ENCODE measurements at places on chromosomes 6 and 20. TPM values are rescaled to one million over a fixed set of nuclear protein-coding genes. Genes with fewer than 3 reads are reported as not detected.
A peak's percentile ranks its signal among the peaks of the same experiment; 100 is the strongest.

Gene PCSK2
- not detected for total RNA-seq

Gene PKIB
- 0.32 TPM for total RNA-seq

Gene UST
- total RNA-seq = 0.15 TPM

Gene ELOVL2
- not detected for total RNA-seq

Gene DOK5
- total RNA-seq = not detected

Gene SLC35D3
- not detected for total RNA-seq

Gene SLC35F1
- not detected for total RNA-seq

Gene PSORS1C2
- total RNA-seq = not detected

GRCh38 chr6:77620278-77620882 is 32.5 kb upstream of the MEI4 start:
- H3K4me1 ChIP-seq = no peaks in the 10 kb centered on the region
- peak; percentile 62 for DNase-seq
- H3K27me3 ChIP-seq = no peaks in the 10 kb centered on the region
- H3K27ac ChIP-seq = no peak overlapping the region
- H3K36me3 ChIP-seq = no peaks in the 10 kb centered on the region
- no peak overlapping the region for H3K4me3 ChIP-seq

GRCh38 chr20:6665621-6666355 is 101.7 kb upstream of the BMP2 start:
- no peak for DNase-seq
- H3K4me3 ChIP-seq = no peak overlapping the region
- no peak overlapping the region for H3K27ac ChIP-seq
- no peaks in the 10 kb centered on the region for H3K36me3 ChIP-seq
- no peaks in the 10 kb centered on the region for H3K4me1 ChIP-seq

GRCh38 chr6:129667034-129667433 is 42.9 kb downstream of the ARHGAP18 start:
- H3K36me3 ChIP-seq = no peaks in the 10 kb centered on the region
- peaks cover 3% of the 10 kb centered on the region for H3K4me1 ChIP-seq
- 0 out of 2 replicates have a peak, but pooled peaks cover 3% of the 10 kb centered on the region for H3K27me3 ChIP-seq
- H3K4me3 ChIP-seq = no peak overlapping the region
- DNase-seq = no peak

- H3K27me3 ChIP-seq = no peaks in the 10 kb centered on the region
- no peaks in the 10 kb centered on the region for H3K4me1 ChIP-seq
- no peaks in the 10 kb centered on the region for H3K36me3 ChIP-seq
- no peak for DNase-seq
- H3K27ac ChIP-seq = no peak overlapping the region
- H3K4me3 ChIP-seq = no peak overlapping the region
These were observed 28.3 kb downstream of the DUSP22 start for GRCh38 chr6:320351-321157.

DNA sequence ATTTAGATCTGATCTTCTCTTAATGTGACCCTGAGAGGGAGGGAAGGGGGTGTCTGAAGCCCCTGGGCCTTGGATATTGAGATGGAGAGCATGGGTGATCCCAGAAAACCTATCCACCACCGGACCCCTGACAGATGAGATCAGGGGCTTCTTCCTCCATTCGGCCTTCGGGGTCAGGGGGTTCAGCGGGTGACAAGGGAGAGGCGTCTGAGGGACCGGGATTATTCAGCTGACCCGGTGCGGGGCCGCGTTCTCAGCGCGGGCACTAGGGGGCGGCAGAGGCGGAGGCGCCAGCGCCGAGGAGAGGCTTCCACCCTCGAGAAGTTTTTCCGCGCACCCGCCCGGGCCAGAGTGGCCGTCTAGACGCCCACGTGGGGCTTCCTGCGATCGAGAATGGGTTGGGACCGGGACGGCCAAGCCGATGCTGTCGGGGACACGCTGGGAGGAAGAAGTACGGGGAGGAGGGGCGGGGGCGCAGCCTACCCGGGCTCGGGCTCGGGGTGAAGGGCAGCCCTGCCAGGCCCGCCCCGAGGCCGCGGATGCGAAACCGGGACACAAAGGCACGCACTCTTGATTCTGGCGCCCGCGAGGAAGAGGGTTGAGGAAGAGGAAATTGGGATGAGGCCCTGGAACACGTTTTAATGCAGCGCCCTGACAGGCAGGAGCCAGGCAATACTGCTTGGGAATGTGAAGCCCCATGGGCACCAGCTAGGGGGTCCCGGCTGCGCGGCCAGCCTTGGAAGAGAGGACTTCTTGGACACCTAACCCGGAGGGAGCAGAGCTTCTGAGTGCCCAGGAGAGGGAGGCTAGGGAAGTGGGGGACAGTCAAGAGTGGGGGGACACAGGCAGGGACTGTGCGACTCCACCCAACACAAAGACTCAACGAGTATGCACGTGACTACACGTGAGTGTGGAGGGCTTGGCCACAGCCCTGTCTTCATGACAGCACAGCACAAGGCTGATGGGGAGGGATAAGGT is 30.6 kb downstream of the COL11A2 start:
- no peaks in the 10 kb centered on the region for H3K36me3 ChIP-seq
- no peaks in the 10 kb centered on the region for H3K27me3 ChIP-seq
- H3K27ac ChIP-seq = no peak overlapping the region
- DNase-seq = peak; percentile 90

GRCh38 chr20:4344670-4345069 is 329.3 kb upstream of the RNF24 start:
- H3K36me3 ChIP-seq = no peaks in the 10 kb centered on the region
- no peak overlapping the region for H3K4me3 ChIP-seq
- no peaks in the 10 kb centered on the region for H3K27me3 ChIP-seq
- no peak overlapping the region for H3K27ac ChIP-seq

GRCh38 chr6:148945301-148946021 is 198.6 kb downstream of the UST start:
- no peak overlapping the region for H3K4me3 ChIP-seq
- peaks cover 3% of the 10 kb centered on the region for H3K4me1 ChIP-seq
- H3K27ac ChIP-seq = no peak overlapping the region

DNA sequence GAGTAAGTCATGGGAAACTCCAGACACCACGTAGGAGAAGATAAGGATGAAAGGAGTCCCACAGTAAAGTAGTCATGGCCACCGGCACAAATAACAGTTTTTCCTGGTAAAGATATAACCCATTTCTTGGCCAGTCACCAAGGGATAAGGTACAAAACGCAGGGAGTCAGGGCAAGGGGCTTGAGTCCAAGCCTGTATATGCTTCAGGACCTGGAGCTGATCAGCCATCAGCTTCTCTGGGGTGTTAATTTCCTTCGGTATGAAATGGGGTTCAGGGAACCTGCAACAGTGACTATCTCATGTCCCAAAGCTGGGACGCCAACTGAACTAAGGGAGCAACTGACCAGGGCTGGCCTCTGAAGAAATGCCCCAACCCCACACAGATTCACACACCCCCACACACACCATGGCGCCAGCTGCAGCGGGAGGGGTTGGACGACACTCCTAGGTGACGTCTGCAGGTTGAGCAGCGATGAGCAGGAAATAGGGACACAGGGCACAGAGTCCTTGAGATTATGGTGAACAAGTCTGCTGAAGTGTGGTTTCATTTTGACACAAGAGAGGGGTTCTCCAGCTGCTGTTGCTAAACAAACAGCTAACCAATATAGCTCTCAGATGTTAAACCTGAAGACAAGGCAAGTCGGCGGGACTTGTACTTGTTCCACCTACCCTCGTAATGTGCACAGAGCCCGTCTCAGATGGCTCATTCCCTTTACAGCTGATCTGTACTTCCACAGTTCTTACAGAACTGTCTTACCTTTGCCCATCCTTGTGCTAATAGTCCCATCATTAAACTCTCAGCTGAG is 7.4 kb upstream of the ADTRP start:
- DNase-seq = no peak
- no peaks in the 10 kb centered on the region for H3K4me1 ChIP-seq
- no peaks in the 10 kb centered on the region for H3K27me3 ChIP-seq
- H3K27ac ChIP-seq = no peak overlapping the region
- H3K36me3 ChIP-seq = no peaks in the 10 kb centered on the region
- no peak overlapping the region for H3K4me3 ChIP-seq

DNA sequence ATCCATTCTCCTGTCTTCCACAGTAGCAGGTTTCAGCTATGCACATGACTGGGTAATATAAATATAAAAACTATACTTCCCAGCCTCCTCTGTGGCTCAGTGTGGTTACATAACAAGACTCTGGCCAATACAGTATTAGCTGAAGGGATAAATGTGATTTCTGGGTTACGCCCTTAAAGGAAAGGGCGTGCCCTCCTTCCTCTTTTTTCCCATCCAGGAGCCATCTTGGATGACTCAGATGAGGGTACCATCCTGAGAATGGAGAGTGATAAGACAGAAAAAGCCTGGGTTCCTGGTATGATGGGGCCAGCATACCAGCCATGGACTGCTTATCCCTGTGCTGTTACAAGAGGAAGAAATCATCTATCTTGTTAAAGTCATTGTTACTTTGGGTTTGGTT is 123.3 kb downstream of the NFATC2 start:
- no peak for DNase-seq
- H3K4me3 ChIP-seq = no peak overlapping the region
- H3K4me1 ChIP-seq = no peaks in the 10 kb centered on the region
- H3K36me3 ChIP-seq = peaks cover 57% of the 10 kb centered on the region
- no peaks in the 10 kb centered on the region for H3K27me3 ChIP-seq

DNA sequence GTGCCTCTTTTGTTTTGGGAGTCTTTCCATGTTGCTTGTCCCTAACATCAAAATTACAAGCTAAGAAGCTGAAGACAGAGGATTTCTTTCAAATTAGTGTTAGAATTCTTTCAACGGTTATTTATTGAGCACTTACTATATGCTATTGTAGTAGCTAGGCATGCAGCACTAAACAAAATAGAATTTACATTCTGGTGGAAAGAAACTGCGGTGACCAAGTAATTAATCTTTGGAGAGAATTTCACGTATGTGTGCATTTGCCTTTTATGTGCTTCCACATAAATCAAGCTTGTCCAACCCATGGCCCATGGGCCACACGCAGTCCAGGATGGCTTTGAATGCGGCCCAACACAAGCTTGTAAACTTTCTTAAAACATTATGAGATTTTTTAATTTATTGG is 33.0 kb upstream of the DUSP22 start:
- no peak overlapping the region for H3K4me3 ChIP-seq
- no peak for DNase-seq
- no peaks in the 10 kb centered on the region for H3K4me1 ChIP-seq

DNA sequence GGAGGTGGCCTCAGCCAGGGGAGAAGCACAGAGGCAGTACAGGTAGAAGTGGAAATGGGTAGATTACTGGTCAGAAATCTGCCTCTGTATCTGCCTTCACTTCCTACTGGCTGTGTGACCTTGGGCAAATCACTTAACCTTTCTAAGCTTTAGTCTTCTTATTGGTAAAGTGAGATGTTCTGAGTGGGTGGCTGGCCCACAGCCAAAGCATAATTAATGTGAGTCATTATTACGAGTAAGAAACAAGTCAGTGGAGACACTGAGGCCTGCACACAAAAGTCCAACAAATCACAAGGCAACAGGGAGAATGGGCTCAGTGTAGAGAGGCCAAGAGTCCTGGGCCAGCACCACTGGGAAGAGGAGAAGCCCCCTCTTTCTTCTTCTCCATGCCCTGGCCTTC is 39.1 kb downstream of the NRN1 start:
- no peaks in the 10 kb centered on the region for H3K36me3 ChIP-seq
- H3K27ac ChIP-seq = no peak overlapping the region
- H3K4me3 ChIP-seq = no peak overlapping the region
- no peaks in the 10 kb centered on the region for H3K4me1 ChIP-seq
- H3K27me3 ChIP-seq = no peaks in the 10 kb centered on the region
- DNase-seq = peak; percentile 30

- H3K4me1 ChIP-seq = no peaks in the 10 kb centered on the region
- no peaks in the 10 kb centered on the region for H3K36me3 ChIP-seq
- DNase-seq = no peak
- H3K27ac ChIP-seq = no peak overlapping the region
These were observed 293.5 kb upstream of the CNR1 start for GRCh38 chr6:88459643-88460042.

DNA sequence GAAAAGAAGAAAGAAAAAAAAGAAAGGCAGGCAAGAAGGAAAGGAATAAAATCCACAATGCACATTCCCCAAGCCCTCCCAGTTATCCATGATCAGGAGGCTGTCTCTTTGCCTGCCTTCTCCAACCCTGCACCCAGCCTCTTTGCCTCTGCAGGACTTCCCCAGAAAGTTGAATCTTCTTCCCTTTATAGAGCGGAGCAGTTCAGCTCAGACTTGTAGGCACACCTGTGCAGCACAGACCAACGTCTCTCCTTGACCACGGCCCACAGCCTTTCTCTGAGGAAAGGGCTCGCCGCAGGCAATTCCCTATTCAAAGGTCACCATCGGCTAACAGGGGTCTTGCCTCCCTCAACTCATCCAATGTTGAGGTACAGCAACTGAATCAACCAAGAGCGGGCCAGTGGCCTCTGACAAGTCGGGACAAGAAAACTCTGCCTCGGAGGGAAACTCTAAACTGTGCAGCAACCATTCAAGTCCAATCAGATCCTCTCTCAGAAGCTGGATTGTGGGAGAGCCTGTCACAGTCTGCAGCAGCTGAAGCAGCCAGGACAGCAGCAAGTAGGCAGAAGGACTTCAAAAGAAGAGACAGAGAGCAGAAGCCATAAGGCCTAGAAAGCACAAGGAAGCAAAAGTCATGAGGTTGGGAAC is 529.2 kb upstream of the JARID2 start:
- no peak overlapping the region for H3K27ac ChIP-seq
- no peak for DNase-seq
- no peak overlapping the region for H3K4me3 ChIP-seq
- no peaks in the 10 kb centered on the region for H3K27me3 ChIP-seq
- H3K36me3 ChIP-seq = no peaks in the 10 kb centered on the region
- H3K4me1 ChIP-seq = peaks cover 3% of the 10 kb centered on the region

DNA sequence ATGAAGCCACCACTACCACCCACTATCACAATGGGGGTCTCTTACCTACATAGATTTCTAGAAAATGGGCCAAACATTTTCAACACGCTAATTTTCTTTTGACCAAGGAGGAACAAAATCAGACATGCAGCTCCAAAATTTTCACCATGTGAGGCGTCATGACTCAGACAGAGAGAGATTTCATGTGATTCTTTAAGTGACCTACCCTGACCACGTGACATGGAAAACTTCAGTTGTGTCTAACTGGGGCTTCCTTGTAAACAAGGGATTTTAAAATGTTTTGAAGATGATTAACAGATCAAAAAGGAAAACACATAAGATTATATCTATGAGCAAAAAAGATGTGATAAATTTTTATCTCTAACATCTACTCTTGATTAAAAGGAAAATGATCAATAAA is 199.2 kb downstream of the TBXT start:
- H3K27me3 ChIP-seq = no peaks in the 10 kb centered on the region
- no peak overlapping the region for H3K4me3 ChIP-seq
- DNase-seq = no peak
- no peak overlapping the region for H3K27ac ChIP-seq

- H3K27me3 ChIP-seq = no peaks in the 10 kb centered on the region
- H3K4me3 ChIP-seq = no peak overlapping the region
- H3K4me1 ChIP-seq = no peaks in the 10 kb centered on the region
- DNase-seq = no peak
These were observed 453.2 kb downstream of the QKI start for GRCh38 chr6:163867518-163868292.

DNA sequence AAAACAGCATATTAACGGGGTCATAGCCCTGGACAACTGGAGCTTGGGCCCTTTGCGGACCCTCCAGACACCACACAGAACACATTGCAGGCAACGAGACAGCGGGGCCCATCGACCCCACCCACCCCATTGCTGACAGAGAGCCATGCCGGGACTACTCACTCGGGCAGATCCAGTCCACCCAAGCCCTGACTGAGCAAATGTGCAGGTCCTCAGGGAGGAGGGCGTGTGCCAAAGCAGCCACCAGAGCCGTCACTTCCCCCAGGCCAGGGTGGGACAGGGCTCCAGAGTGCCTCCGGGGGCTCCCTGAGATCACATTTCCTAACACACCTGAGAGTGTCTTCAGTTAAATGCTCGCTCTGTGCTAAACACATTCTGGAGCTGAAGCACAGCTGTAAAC is 114.9 kb downstream of the CDH4 start:
- H3K27ac ChIP-seq = no peak overlapping the region
- no peaks in the 10 kb centered on the region for H3K36me3 ChIP-seq
- DNase-seq = no peak
- H3K4me1 ChIP-seq = no peaks in the 10 kb centered on the region
- H3K4me3 ChIP-seq = no peak overlapping the region
- no peaks in the 10 kb centered on the region for H3K27me3 ChIP-seq

Data from Karpas-422 (cell line).